Stimulated activated CD4-positive, alpha-beta T cell treated with anti-CD3 and anti-CD28 coated beads, TNF-alpha, amount 100 ng/mL, for 1 hour (primary cell): ENCODE measurements at places on chromosomes 11 and 22.
A peak's percentile ranks its signal among the peaks of the same experiment; 100 is the strongest.

- DNase-seq = no peak
Measured at GRCh38 chr11:76785513-76785912, 2.4 kb downstream of the TSKU start.

DNA sequence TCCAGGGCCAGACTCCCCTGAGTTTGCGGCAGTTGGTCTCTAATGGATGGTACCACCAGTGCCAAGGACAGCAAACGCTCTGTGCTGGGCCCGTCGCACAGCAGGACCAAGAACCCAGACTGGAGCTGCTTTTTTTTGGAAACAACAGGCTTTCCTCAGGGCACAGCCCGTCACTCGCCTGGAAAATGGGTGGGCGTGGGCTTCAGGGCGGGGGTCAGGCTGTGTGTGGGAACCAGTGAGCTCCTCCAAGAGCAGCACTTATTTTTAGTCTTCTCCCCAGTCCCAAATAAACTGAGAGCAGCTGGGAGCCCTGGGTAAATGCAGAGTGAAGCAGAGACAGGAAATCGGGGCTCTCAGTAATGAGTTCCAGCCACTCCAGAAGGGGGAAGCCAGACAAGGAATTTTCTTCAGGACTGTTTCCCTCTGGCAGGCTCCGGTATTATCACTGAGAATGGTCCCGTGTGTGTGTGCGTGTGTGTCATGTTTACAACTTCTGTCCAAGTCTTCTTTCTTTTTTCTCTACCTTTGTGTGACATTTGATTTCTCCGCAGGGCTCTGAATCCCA, 63.0 kb downstream of the PPFIBP2 start:
- no peak for DNase-seq

- DNase-seq = no peak
Measured at GRCh38 chr11:72001834-72002591, 3.3 kb downstream of the IL18BP start.

DNA sequence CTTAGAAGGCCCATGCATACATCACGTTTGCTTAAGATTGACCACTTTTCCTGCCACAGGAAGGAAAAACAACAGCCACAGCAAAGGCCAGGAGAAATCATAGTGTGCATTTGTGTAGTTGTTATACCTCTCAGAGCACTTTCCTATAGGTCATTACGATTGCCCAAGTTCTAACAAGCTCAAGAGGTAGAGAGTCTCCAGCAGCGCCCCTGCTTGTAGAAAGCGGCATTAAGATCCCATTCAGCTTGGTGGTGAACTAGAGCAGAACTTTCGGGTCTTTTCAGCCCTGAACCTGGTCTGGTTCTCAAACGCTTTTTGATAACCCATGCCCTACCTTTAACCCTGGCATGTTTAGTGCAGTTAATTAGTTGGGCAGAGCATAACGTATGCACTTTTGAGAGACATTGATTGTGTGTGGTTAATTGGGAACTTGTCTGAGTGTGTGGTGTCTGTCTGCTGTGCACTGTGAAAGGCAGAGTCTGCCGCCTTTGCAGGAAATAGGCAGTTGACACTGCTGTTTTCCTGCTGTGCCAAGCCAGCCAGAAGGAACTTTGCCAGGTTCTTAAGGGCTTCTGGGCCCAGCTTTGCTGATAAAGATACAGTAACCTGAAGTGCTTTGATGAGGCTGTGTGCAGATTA, 109.9 kb upstream of the CLMP start:
- no peak for DNase-seq

DNA sequence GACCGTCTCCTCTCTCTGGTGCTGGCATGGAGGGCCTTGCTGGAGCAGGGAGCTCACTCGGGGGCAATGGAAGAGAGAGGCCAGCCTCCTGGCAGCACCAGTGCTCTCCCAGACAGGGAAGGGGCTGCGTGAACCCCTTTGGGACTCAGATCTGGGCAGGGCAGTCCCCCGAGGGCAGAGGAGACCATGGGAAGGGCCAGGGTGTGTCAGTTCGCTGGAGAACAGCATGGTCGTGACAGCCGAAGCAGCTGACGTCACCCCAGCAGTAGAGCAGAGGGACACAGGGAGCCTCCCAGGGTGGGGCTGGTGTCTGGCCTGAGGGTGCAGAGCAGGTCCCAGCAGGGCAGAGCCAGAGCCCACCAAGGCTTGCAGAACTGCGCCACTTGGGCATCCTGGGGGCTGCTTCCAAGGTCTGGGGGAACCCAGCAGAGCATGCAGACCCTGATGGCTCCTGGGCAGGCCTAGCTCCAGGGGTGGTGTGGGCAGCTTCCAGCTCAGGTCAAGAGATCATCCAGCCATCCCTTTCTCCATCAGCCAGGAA, 71.0 kb upstream of the KCNQ1OT1 start:
- no peak for DNase-seq

DNA sequence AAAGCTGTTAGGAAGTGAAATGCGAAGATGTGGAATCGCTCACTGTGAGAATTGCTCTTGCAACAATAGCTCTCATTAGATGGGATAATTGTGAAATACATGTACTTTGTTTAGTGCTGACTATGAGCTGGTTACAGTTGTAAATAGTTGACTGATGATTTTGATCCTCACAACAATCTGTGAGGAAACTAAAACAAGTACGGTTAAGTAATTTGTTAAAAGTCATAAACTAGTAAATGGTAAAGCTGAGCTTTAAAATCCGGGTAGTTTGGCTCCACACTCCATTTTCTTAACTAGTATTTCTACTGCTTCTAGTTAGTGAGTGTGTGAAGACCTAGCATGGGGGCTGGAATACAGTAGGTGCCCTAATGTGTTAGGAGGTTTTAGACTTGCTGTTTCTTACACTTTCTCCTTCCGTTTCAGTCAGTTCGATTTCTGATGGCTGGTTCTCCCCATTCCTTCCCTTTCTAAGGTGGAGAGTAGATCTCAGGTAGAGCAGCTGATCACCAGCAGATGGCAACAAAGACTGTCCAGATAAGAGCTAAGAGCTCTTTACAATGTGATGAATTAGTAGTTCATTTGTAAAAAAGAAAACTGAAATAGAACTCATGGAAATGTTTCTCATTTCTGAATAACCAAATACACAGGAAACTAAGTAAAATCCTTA, 16.3 kb upstream of the CYP2R1 start:
- no peak for DNase-seq

DNA sequence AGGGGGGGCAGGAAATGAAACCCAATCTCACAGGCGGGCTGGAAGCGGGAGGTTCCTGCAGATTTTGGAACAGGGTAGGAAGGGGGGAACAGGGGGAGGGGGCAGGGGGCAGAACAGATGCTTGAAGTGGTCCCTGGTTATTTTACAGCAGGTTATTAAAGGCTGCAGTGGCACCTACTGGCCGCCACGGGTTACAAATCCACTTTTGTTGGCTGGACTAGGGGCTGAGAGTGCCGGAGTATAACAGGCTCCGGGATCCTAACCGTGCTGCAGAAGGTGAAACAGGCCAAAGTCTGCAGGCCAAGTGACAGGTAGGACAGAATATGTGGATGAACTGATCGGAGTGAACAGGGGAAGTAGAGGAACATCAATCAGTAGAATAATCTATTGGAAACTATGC, 2.5 kb downstream of the ROBO3 start:
- DNase-seq = no peak

DNA sequence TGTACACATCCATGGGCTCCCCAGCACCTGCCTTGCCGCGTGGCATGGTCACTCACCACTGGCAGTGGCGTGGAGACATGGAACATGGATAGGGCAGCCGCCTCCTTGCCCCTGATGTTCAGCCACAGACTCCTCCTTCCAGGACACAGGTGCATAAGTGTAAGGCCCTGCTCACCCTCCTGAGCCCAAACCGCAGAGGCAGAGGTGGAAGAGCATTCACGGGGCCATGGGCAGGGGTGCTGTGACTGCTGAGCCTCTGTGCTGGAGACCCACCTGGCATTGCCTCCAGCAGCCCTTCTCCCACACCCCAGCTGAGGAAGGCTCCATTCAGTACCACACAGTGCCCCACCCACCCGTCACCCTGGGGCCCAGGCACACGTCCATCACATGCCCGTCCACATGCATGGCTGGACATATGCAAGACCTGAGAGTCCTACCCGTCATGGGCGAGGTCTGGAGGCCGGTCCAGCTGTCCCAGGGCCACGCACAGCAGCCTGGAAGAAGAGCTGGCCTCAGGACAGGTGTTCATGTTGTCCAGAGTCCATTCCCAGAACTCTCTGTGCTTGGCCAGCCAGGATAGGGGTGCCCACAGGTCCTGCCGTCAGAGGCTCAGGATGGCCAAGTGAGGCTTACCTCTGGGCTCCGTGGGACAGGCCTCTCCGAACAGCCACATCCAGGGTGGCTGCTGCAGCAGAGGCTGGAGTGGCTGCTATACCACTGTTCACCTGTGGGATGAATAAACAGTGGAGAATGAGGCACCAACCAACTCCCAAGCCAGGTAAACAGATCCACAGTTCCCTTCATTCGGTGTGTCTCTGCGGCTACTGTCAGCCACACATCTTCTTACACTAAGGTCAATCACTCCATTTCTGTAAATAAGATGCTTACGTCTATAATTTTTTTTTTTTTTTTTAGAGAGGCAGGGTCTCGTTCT, 1.7 kb upstream of the TUBGCP6 start:
- DNase-seq = no peak

DNA sequence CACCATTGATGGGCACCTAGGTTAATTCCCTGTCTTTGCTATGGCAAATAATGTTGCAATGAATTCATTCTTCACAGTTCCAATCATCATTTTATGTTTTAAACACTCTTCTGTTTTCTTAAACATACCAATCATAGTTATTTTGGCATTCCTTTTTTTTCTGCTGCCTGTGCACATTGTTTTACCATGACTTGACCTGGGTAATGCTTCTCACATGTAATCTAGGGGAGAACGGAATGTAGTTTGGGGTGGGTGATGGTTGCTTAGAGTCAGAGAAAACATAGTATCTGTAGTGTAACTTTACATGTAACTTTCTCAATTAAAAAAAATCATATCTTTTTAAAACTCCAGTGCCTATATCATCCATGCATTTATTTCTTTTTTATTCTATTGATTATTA, 1945.3 kb upstream of the RAG2 start:
- DNase-seq = no peak

GRCh38 chr11:111444040-111444439, 65.0 kb upstream of the POU2AF1 start:
- no peak for DNase-seq

GRCh38 chr11:47353978-47354774, 1.7 kb upstream of the MYBPC3 start:
- DNase-seq = no peak

GRCh38 chr22:44956840-44957767, 52.7 kb downstream of the PHF21B start:
- DNase-seq = no peak

- no peak for DNase-seq
Measured at GRCh38 chr11:96221244-96222070, 121.5 kb downstream of the MAML2 start.

GRCh38 chr22:22038178-22038880, 55.7 kb upstream of the TOP3B start:
- no peak for DNase-seq

- no peak for DNase-seq
Measured at GRCh38 chr11:1892116-1892515, 421 bp upstream of the PRR33 start.

GRCh38 chr11:103484545-103484944, 375.3 kb downstream of the DYNC2H1 start:
- no peak for DNase-seq

DNA sequence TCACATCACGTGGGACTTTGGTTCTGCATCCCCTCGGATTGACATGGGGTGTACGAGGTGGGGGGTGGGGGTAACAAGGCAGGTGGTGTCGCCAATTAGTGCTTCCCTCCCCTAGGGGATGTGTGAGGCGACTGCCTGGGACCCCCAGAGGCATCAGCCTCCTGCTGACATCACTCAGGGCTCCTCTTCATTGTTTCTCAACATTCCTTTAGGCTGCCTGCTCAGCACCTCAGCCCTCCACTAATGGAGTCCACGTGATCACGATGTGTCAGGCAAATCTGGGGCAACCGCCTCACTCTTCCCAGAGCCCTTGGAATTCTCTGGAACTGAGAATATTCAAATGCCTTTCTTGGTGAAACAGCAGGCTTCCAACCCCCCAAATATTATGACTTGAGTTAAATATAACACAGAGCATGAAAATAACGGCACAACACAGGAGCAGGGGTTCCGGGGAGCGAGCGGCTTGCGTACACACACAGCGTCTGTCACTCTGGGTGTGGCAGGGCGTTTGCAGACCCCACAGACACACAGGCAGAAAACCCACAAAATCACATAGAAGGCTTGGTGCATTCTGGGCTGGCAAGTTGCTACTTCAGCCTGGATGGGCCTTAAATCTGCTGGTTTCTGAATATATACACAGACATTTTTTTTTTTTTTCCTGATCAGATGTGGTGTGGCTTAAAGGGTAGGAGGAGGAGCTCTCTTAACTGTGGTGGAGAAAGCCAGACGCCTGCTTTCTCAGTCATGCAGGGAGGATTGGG, 170.1 kb upstream of the CADM1 start:
- no peak for DNase-seq

GRCh38 chr11:134862587-134863195, 450.6 kb upstream of the B3GAT1 start:
- no peak for DNase-seq

DNA sequence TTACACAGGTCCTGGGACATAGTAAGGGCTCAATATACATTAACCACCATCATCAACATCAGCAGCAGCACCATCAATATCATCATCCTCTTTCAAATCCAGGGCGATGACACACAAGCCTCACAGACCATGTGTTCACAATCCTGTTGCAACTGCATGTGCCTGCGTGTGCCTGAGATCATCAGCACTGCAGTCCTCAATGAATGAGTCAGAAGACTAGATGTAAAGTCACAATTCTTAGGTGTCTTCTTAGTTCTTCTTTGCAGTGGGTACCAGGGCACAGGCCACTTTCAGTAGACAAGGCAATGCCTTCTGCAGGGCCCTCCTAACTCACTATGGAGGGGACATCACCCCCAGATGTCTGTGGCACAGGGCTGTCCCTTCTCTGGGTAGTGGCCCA, 111.1 kb downstream of the MYO18B start:
- no peak for DNase-seq

- no peak for DNase-seq
Measured at GRCh38 chr11:113384551-113384950, 3.0 kb upstream of the ANKK1 start.

DNA sequence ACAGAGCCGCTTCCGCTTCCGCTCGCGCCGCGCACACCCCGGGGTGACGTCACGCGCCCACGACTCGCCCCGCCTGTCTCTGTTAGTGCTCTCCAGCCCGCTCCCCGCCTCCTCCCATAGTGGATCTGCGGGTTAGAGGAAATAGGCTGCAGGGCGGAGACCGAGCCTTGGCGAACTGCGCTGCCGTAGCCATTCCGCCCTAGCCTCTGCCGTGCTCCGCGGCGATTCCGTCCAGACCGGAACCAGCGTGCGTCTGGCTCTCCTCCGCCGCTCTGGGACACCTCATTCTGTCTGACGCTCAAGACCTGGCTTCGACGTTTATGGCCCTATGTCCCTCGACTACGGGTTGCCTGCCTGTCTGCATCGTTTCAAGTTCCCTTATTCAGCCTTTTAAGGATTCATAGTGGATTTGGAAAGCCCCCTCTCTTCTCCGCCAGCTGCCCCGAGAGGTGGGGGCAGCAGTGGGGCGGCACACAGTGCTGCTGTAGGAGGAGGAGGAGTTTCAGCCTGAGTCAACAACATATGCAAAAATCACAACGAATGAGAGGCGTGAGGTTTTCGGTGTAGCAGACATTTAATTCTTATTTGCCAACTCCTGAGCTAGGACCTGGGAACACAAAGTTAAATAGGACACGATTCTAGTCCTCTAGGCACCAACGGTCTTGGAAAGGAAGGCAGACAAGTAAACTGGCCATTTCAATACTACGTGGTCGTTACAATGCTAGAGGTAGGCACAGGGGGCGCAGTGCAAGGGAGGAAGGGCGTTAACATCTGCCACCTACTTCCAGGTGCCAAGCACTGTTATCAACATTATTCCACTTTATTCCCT, at the start of gene TAF10:
TSS of gene TAF10 (minus strand) at position 4 of the 829 bp plus-strand sequence. CDS start 27 bp downstream, outside the sequence.
- peak; percentile 88 for DNase-seq

- DNase-seq = no peak
Measured at GRCh38 chr11:17922416-17922788, 90.4 kb downstream of the SERGEF start.
